ENCODE measurements at places on chromosomes 16 and 17.

DNA sequence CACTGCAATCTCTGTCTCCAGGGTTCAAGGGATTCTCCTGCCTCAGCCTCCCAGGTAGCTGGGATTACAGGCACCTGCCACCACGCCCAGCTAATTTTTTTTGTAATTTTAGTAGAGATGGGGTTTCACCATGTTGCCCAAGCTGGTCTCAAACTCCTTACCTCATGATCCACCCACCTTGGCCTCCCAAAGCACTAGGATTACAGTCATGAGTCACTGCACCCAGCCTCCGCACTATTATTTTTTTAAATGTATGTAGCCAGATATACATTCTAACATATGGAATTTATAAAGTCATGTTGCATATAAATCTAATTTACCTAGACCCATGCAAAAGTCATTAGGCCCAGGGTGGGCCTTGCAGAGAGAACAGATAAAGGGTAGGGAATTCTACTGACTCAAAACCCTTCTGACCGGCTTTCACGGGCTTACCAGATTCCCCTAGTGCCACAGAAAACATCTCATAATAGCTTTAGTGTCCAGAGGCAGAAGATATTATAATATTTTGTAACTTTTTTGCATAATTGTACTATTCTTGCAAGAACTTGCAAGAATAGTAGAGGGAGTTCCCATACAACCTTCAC, 20.5 kb upstream of the HELZ start:
- no peak for DNase-seq

GRCh38 chr16:51807551-51807950, 656.5 kb upstream of the SALL1 start:
- DNase-seq = no peak

DNA sequence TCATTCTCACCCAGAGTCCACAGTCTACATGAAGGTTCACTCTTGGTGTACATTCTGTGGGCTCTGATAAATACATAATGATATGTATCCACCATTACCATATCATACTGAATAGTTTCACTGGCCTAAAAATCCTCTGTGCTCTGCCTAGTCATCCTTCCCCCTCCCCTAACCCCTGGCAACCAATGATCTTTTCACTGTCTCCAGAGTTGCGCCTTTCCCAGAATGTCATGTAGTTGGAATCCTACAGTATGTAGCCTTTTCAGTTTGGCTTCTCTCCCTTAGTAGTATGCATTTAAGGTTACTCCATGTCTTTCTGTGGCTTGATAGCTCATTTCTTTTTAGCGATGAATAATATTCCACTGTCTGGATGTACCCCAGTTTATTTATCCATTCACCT, 101.3 kb downstream of the NOG start:
- no peak for DNase-seq

GRCh38 chr16:58280146-58280845, 14.5 kb downstream of the PRSS54 start:
- no peak for DNase-seq

DNA sequence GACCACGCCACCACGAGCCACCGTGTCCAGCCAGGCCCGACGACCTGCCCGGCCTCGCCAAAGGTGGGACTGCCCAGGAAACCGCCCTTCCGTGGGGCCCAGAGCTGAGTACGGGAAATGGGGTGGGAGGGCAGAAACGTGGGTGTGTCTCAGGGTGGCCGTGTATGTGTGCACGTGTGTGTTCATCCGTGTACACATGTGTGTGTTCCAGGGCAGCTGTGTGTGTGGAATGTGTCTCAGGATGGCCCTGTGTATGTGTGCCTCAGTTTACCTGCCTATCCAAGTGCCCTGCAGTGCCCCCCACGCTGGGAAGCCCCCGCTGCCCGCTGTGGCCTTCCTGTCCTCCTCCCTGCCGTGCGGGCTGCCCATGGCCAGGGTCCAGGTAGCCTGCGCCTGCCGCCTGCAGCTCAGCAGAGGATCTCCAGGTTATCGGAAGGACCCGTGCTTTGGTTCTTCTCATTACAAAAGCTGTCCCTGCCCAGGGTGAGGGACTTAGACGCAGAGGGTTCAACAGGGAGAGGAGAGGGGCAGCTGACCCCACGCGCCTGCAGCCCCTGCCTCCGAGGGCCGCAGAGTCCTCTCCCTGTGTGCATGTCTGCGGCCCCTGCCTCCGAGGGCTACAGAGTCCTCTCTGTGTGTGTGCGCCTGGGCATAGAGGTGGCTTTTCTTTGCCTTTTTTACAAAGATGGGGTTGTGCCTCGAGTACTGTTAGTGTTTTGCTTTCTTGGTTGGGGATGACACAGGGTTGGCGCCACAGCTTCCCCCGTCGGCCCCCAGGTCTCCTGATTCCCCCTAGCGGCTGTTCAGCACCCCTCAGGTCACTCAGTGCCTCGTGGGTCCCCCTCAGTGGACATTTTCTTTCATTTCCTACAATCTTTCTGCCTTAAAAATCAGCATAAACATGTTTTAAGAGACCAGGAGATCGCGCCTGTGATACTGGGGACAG, 23.6 kb downstream of the ZNF469 start:
- no peak for DNase-seq

DNA sequence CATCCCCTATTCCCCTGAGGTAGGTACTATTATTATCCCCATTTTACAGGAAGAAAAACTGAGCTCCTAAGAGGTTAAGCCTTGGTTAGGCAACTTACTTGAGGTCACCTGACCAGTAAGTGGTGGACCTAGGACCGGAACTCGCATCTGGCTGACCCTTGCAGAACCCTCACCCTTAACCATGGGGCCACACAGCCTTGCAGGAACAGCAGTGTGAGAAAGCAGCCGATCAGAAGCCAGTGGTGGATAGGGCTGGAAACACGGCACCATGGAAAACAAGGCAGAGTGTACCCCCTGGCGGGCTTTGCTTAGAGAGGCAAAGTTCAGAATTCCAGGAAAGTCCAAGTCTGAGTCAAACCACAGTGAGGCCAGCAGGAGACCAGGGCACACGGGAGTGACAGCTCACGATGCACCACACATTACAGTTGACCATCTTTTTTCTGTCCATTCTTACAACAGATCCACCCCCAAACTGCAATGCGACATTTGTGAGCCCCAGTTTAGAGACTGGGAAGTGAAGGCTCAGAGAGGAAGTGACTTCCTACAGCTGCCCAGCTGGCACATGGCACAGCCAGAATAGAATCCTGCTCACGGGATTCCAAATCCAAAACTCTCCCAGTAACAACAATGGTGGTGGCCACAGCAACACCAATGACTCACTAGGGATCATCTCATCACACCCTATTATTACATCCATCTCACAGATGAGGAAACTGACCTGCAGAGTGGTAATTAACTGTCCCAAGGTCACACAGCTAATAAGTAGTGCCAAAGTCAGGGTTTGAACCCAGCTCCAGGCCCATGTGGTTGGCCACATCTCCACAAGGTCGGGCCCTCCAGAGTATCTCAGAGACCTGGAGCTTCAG, 20.3 kb downstream of the KIFC3 start:
- no peak for DNase-seq

- no peak for DNase-seq
Observed at GRCh38 chr17:35390663-35391062, 17.2 kb upstream of the SLFN11 start.

GRCh38 chr17:233473-233941, 52.1 kb upstream of the DOC2B start:
- no peak for DNase-seq

DNA sequence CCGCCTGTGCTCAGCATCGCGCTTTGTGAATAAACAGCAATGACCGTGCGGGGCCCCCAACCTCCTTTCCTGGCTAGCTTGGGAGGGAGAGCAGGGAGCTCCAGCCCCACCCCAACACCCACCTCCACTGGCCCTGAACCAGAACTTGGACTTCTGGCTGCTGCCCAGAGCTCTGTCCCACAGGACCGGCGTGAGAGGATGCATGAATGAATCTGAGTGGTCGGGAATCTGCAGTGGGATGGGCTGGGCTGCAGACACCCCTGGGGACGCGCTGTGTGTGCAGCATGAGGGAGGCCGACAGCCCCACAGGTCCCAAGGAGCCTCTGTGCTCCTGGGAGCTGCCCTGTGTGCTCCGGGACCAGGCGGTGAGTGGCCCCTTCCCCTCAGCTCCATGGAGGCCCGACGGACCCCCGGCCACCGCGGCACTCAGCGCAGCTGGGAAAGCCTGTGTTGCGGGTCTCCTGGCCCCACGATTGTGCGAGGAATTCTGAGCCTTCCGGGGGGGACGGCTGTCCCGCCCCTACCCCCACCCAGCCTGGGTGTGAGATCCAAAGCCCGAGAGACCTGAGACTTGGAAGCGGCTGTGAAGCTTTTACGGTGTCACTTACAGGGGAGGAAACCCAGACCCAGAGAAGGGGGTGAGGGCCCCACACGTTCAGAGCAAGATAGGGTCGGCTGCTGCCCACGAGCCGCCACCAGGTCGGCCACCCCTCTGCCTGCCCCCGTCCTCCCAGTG, 5.4 kb downstream of the PIEZO1 start:
- DNase-seq = no peak

Measured in activated gamma-delta T cell (primary cell).